ENCODE measurements at places on chromosomes 16 and 17.

DNA sequence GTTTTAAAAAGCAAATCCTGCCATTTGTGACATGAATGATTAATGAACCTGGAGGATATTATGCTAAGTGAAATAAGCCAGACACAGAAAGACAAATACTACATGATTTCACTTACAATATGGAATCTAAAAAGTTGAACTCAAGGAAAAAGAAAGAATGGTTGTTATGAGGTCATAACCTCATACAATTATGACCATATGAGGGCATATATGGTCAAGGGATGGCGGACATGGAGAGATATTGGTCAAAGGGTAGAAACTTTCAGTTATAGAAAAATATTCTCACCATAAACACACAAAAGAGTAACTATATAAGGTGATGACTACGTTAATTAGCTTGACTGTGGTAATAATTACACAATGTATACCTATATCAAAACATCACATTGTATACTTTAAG is 56.5 kb downstream of the MYO1D start:
- no peak overlapping the region for H3K4me3 ChIP-seq
- H3K36me3 ChIP-seq = no peaks in the 10 kb centered on the region
- no peaks in the 10 kb centered on the region for H3K27me3 ChIP-seq
- H3K4me1 ChIP-seq = no peaks in the 10 kb centered on the region
- no peak for DNase-seq

DNA sequence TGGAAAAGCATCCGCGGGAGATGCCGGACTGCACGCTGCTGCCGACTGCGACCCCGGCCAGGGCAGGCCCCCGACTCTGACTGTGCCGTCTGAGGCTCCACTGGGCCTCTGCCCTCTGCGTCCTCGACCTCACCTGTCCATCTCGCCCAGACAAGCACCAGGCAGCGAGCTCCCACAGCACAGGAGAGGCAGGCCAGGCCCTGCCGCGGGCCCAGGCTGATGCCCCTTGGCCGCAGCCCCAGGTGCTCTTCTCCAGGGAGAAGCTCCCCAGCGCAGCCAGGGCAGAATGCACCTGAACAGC is 98.1 kb upstream of the DNAH17 start:
- peaks cover 39% of the 10 kb centered on the region for H3K36me3 ChIP-seq
- no peak for DNase-seq
- no peaks in the 10 kb centered on the region for H3K27me3 ChIP-seq
- no peaks in the 10 kb centered on the region for H3K4me1 ChIP-seq

- H3K27me3 ChIP-seq = no peaks in the 10 kb centered on the region
- H3K4me1 ChIP-seq = peaks cover 43% of the 10 kb centered on the region
- DNase-seq = no peak
- H3K36me3 ChIP-seq = peaks cover 2% of the 10 kb centered on the region
These were observed 9.3 kb downstream of the PGAP3 start for GRCh38 chr17:39678340-39679116.

DNA sequence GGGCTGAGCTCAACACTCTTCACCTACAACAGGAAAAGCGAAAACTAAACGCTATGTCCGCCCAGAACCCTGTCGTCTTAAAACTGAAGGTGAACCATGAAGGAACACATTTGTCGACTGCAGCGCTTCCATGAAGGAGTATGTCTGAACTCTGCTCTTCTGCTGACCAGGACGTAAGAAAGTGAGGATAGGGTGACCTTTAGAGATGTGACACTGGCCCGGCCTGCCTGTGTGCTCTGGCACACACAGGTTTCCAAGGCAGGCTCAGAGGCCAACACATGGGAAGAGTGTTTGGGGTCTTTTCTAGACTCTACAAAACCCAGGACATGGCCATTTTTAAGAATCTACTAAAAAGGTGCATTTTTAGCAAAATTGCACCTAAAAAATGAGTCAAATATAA is 21.1 kb downstream of the MARF1 start:
- no peaks in the 10 kb centered on the region for H3K27me3 ChIP-seq
- H3K36me3 ChIP-seq = peaks cover 53% of the 10 kb centered on the region
- no peak overlapping the region for H3K4me3 ChIP-seq
- no peak overlapping the region for H3K27ac ChIP-seq
- H3K4me1 ChIP-seq = no peaks in the 10 kb centered on the region

- no peak overlapping the region for H3K4me3 ChIP-seq
- no peaks in the 10 kb centered on the region for H3K4me1 ChIP-seq
- no peaks in the 10 kb centered on the region for H3K36me3 ChIP-seq
- no peaks in the 10 kb centered on the region for H3K27me3 ChIP-seq
- H3K27ac ChIP-seq = no peak overlapping the region
- no peak for DNase-seq
These were observed 55.2 kb upstream of the MGAT5B start for GRCh38 chr17:76812968-76813367.

GRCh38 chr17:11950771-11951519 is 46.3 kb downstream of the ZNF18 start:
- H3K36me3 ChIP-seq = no peaks in the 10 kb centered on the region
- H3K27ac ChIP-seq = no peak overlapping the region
- H3K27me3 ChIP-seq = no peaks in the 10 kb centered on the region
- H3K4me1 ChIP-seq = no peaks in the 10 kb centered on the region
- DNase-seq = no peak
- no peak overlapping the region for H3K4me3 ChIP-seq

DNA sequence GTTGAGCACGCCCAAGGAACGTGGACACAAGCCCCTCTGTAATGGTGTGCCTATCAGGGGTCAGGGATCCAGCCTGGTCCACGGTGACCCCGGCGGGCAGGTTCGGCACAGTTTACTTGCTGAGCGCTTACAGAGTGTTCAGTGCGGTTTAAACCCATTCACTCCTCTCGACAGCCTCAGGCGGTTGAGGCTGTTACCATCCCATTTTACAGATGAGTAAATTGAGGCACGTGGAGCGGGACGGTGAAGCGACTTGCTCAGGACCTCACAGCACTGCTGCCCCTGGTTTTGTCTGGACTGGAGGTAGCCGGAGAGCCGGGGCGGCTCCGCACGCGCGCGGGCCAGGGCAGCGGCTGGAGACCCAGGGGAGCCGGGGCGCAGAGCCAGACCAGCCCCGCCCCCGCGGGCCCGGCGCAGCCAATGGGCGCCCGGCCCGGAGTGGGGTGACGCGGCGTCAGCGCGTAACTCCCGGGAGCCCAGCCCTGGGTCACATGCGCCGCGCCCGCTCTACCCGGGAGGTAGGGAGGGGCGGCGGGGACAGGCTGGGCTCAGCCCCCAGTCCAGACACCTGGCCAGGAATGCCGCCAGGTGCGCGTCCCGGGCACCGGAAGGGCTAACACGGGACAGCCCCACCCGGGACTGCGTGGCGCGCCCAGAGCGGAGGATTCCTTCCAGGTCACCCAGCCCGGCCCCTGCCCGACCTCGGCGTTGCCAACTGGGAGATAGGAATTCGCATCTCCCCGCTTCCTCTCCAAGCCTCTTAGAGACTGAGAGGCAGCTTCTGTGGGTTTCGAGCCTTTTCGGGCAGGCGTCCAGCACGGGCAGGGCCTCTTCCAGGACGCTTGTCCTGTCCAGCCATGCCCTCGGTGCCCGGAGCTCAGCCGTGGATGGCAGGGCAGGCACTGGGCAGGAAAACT is 3.3 kb upstream of the SREBF1 start:
- no peaks in the 10 kb centered on the region for H3K27me3 ChIP-seq
- DNase-seq = peak; percentile 63
- H3K4me3 ChIP-seq = peak overlapping the region; percentile 66

DNA sequence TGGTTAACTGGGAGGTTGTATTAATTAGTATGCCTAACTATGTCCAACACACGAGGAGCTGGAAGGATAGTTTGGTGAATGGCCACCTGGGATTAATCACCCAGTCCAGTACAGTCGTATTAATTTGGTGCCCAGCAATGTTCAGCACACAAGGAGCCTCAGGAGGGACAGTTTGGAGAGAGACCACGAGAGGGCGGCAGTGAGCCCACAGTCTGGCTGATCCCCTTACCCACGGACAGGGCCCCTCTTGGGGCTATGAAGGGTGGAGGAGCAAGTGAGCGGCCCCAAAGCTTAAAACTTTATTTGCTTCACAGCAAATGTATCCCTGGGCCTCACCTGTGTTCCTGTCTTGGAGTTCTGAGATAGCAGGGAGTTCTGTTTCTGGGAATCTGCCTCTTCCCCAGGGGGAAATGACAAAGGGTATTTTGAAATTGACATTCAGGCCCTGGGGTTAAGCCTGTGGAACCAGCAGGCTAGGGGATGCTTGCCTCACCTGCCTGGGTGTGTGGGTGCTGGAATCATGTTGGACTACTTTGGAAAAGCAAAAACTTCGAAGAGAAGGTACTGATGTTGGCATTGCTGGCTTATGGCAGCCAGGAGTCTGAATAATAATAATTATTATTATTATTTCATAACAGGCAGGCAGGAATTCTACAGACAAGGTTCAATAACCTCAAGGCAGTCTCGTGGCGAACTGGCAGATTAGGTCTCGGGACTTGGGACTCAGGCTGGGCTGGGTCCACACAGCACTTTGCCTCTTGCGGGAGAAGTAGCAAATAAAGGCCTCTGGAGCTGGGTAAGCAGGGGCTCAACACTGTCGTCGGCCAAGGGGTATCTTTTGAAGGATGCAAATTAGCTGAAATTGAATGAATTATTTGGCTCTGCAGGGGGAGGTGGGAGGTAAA is 227.6 kb upstream of the ASIC2 start:
- H3K4me3 ChIP-seq = no peak overlapping the region
- DNase-seq = no peak
- H3K4me1 ChIP-seq = no peaks in the 10 kb centered on the region
- no peaks in the 10 kb centered on the region for H3K36me3 ChIP-seq
- H3K27me3 ChIP-seq = no peaks in the 10 kb centered on the region
- no peak overlapping the region for H3K27ac ChIP-seq

DNA sequence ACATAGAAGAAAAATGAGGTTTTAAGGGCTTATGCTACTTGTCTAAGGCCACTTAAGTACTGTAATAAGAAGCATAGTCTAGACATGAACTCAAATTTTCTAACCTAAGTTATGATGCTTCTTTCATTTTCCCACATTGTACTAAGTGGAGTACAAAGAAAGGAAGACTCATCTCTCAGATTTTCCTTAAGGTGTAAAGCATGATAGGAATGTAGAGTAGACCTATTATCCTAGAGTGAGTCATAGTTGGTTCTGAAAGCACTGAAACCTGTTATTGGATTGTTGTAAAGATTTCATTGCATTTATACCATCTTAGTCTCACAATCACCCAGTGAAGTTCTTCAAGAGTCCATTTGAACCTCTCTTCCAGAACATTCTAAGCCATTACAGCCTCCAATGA is 343.8 kb downstream of the TOX3 start:
- DNase-seq = no peak
- H3K27me3 ChIP-seq = no peaks in the 10 kb centered on the region
- H3K36me3 ChIP-seq = no peaks in the 10 kb centered on the region
- H3K4me1 ChIP-seq = no peaks in the 10 kb centered on the region
- H3K27ac ChIP-seq = no peak overlapping the region

GRCh38 chr17:72869630-72870029 is 222.9 kb downstream of the SLC39A11 start:
- DNase-seq = no peak
- H3K27ac ChIP-seq = no peak overlapping the region
- H3K27me3 ChIP-seq = no peaks in the 10 kb centered on the region
- H3K4me3 ChIP-seq = no peak overlapping the region

DNA sequence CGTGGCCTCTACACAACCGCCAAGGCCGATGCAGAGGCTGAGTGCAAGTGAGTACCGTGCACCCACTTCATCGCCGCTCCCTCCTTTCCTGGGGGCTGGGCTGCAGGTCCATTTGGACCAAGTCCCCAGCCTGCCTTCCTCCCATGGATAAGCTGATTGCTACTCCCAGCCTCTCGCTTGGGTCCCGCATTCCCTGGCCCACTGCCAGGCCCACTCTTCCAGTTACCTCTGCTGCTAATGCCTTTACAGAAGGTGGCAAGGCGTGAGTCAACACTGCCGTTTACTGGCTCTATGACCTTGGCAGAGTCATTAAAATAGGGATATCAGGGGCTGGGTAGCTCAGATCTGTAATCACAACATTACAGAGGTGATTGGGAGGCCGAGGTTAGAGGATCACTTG is 11.2 kb downstream of the SULT1A2 start:
- no peaks in the 10 kb centered on the region for H3K4me1 ChIP-seq
- H3K4me3 ChIP-seq = no peak overlapping the region
- DNase-seq = no peak
- no peak overlapping the region for H3K27ac ChIP-seq
- H3K36me3 ChIP-seq = peaks cover 89% of the 10 kb centered on the region

- H3K36me3 ChIP-seq = peaks cover 72% of the 10 kb centered on the region
- H3K4me1 ChIP-seq = peaks cover 7% of the 10 kb centered on the region
- H3K27me3 ChIP-seq = no peaks in the 10 kb centered on the region
- H3K27ac ChIP-seq = no peak overlapping the region
- H3K4me3 ChIP-seq = no peak overlapping the region
These were observed 4.2 kb downstream of the TTC19 start for GRCh38 chr17:16003841-16004240.

DNA sequence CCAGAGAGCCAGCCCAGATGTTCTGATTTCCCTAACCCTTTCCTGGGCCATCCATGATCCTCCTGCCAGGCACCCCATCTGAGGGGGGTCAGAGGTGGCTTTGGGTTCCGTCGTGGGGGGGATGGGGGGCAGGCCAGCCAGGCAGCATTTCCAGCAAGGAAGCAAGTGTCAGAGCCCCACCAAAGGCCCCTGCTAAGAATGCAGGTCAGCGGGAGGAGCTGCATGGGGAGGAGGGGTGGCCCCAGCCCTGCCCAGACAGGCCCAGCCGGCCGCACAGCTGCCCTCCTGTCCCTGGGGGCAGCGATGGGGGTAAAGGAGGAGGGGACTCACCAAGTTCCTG is 2.3 kb upstream of the SCRN2 start:
- no peak overlapping the region for H3K4me3 ChIP-seq
- peaks cover 11% of the 10 kb centered on the region for H3K27me3 ChIP-seq
- DNase-seq = no peak
- H3K27ac ChIP-seq = no peak overlapping the region

DNA sequence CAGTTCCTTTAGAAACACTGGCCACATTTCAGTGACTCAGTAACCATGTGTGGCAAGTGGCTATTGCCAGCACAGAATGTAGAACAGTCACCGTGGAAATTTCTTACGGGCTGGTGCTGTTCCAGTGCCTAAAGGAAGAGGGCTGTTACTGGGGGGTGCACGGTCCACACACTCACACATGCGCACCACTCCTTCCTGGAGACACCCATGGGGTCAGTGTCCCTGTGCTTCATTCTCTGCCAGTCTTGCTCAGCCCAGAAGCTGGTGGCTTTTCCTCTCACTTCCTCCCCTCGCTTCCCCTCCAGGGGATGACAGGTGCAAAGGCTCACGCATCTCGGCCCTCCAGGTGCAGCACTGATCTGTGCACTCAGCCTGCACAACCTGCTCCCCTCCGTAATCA is 115.6 kb downstream of the CCDC182 start:
- H3K4me1 ChIP-seq = no peaks in the 10 kb centered on the region
- no peak overlapping the region for H3K4me3 ChIP-seq
- no peak for DNase-seq
- H3K27ac ChIP-seq = no peak overlapping the region
- no peaks in the 10 kb centered on the region for H3K27me3 ChIP-seq

DNA sequence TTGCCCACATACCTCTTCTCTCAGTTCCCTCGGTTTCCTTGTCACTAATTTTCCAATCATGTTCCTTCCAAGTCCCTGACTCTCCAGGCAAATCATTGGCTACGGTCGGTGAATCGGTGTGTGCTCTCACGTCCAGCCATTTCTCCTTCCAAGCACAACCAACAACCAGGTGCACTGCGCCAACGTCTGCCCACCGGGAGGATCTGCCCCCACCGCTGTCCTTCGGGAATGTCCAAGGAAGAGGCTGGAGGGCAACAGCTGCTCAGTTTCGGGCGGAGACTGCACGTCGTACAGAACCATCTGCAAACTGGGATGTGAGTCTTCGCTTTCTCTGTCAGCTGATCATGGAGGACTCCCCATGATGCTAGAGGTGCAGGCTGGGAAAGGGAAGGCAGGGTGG is 8.4 kb upstream of the NXN start:
- H3K27me3 ChIP-seq = no peaks in the 10 kb centered on the region
- no peak for DNase-seq
- no peak overlapping the region for H3K27ac ChIP-seq
- no peaks in the 10 kb centered on the region for H3K4me1 ChIP-seq
- H3K36me3 ChIP-seq = no peaks in the 10 kb centered on the region
- H3K4me3 ChIP-seq = no peak overlapping the region

All from ascending aorta (tissue), 2 donors.